Foreskin melanocyte (primary cell): ENCODE measurements at places on chromosomes 1 and 21.

- DNase-seq = no peak
Observed at GRCh38 chr1:39317910-39318633, 113.6 kb downstream of the MACF1 start.

DNA sequence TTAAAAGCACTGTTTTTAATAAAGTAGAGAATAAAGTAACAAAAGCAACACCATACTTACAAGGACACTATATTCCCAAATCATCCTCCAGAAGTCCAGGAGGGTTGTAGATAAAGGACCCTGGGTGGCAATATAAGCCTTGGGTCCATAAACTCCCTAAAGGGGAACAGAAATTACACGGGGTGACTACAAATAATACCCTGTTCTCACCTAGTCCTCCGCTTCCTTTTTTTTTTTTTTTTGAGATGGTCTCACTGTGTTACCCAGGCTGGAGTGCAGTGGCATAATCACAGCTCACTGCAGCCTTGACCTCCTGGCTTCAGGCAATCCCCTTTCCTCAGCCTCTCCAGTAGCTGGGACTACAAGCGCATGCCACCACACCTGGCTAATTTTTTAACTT lies 13.1 kb downstream of the PTPN22 start:
- no peak for DNase-seq

DNA sequence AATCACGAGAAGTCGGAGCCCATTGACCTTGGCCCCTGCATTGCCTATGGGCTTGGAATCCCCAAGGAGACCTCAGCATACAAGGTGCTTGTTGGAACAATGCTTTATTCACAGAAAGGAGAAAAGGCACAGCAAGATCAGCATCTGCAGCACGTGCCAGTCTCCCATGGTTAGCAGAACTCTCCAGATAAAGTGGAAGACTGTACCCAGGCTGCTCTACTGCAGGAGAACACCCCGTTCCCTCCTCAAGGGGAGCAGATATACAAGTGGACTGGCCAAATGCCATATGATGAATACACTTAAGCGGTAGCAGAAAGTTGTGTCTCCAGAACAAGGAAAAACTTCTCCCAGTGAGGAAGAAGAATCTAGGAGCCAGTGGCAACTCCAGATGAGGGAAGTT lies 53.5 kb downstream of the ST6GALNAC3 start:
- DNase-seq = no peak

- DNase-seq = no peak
Observed at GRCh38 chr21:42757422-42757821, 104.0 kb downstream of the PDE9A start.

DNA sequence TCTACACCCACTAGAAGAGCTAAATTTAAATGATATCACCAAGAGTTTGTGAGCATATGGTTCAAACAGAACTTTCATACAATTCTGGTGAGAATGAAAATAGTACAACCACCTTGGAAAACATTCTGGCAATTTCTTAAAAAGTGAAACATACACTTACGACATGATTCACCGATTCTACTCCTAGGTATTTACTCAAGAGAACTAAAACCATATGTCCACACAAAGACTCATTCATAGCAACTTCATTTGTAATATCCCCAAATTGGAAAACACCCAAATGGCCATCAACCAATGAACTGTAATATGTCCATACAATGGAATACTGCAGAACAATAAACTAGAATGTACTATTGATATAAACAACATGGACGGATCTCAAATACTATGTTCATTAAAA lies 51.2 kb upstream of the ADAM30 start:
- DNase-seq = no peak

DNA sequence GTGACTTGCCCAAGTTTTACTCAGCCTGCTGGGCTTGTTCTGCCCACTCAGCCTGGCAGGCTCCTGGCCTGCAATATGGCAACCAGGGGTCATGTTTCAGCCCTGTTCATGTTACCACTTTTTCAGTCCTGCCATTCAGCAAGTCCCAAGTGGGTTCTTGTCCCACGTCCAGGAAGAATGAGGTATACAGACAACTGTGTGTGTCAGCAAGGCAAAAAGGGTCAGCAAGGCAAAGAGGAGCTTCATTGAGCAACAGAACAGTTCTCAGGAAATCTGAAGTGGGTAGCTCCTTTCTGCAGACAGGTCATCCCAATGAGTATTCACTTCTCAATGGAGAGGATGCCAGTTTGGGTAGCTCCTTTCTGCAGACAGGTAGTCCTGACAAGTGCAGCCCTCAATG lies 1233.3 kb upstream of the B3GALT2 start:
- no peak for DNase-seq

DNA sequence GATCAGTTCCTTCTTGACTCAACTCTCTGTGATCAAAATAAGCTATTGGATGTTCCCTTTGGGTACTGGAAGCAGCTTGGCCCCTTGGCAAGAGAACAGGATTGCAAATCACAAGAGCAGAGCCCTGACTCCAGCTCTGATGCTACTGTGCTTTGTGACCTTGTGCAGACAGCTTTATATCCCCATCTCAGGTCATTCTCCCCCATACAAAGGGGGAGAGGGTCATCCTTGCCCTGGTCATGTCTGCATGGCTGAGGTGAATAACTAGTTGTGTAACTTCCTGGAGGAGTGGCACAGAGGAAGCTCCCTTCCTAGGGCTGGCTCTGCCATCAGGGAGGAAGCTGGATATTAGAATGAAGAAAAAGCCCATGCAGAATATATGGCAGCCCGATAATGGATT lies 142.9 kb downstream of the DHRS3 start:
- no peak for DNase-seq

GRCh38 chr1:207298186-207298585 lies 23.3 kb upstream of the CD55 start:
- DNase-seq = no peak

- DNase-seq = no peak
Observed at GRCh38 chr1:94033849-94034248, 87.1 kb downstream of the ABCA4 start.

DNA sequence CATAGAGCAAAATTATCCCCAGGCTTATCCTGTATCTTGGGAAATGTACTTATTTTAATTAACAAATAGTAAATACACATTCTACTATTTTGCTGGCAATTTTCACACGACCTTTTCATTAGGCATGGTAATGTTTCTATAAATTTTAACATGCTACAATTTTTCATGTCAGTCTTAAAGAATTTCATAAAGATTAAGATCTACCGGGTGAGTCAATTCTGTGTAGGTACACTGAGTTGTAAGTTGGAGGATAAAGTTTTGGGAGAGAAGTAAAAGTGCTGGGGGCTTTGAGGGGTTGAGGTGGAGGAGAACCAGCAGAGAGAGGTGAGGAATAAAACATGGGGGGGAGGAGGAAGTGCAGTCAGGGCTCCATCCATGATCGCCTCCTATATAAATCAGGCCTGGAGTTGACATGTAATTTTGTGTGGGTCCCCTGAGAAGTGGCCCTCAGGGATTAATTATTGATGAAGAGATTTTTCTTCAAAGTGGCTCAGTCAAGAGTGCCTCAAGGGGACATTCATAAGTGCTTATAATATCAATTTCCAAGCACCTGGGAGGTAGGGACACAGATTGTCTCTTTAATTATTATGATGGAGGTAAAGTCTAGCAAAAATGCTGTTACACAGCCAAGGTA lies 7.2 kb downstream of the DPYD start:
- DNase-seq = no peak

GRCh38 chr1:5658340-5659316 lies 333.6 kb downstream of the NPHP4 start:
- DNase-seq = no peak

GRCh38 chr1:243930822-243931671 lies 81.0 kb upstream of the AKT3 start:
- peak; percentile 40 for DNase-seq

DNA sequence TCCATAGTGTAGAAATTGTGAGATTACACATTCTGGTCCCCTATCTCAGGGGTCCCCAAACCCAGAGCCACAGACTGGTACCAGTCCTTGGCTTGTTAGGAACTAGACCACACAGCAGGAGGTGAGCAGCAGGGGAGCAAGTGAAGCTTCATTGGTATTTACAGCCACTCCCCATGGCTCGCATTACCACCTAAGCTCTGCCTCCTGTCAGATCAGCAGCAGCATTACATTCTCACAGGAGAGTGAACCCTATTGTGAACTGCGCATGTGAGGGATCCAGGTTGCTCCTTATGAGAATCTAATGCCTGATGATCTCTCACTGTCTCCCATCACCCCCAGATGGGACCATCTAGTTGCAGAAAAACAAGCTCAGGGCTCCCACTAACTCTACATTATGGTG lies 229.7 kb upstream of the IRF2BP2 start:
- DNase-seq = no peak

DNA sequence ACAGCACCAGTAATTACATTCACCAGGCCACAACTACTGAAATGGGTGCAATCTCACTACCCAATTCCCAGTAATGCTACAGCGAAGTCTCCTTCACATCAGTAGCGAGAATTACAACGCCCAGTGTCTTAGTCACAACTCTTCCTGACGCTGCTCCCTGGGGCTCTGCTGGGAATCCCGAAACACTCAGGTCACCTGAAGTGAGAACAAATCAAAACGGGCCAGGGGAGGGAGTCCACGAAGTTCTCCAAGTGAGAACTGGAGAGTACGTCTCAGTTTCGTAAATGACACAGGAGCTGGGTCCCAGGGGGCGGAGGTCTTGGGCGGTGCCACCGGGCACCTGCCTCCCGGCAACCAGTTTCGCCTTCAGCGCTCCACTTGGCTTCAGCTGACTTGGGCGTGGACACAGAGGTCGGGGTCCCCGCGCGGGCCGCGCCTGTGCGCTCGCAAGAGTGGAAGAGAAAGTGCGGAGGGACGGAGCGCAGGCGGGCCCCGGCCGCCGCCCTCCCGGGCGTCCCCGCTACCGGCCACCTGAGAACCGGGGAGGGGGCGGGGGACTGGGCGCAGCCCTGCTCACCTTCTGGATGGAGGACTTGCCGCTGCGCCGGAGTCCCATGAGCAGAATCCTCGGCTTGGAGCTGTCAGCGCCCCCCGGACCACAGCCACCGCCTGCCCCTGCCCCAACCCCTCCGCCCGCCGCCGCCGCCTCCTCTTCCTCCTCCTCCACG lies 575 bp downstream of the RRAGC start:
- DNase-seq = no peak

GRCh38 chr1:25617625-25618432 lies 1.2 kb downstream of the MAN1C1 start:
- DNase-seq = no peak

DNA sequence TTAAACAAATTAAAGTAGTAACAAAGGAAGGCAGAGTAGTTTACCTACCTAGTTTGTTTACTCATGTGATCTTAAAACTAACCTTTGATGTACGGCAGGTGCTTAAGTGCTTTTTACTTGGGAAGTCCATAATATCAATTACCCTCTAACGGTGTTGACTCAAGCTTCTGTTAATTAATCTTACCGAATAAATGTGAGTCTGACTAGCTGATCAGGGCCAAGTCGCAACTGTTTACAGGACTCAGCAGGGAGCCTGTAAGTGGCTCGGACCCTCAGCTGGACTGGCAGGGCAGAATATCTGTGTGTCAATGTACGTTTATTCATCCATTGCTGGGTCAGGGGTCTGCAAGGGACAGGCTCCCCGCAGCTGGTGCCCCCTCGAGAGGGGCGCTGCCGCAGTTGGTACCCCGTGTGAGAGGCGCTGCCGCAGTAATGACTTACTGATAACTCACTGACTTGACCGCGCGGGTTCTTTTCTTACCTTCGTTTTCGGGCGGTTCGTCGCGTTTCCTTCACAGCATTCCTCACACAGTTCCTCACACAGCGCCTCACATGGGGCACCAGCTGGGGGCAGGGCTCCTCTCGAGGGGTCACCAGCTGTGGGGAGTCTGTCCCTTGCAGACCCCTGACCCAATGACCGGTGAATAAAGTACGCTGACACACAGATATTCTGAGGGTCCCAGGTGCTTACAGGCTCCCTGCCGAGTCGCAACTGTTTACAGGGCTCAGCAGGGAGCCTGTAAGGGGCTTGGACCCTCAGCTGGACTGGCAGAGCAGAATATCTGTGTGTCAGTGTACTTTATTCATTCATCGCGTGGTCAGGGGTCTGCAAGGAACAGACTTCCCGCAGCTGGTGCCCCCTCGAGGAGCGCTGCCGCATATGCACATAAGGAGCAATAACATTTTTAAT lies 3.0 kb downstream of the FMO1 start:
- peak; percentile 11 for DNase-seq

- no peak for DNase-seq
Observed at GRCh38 chr1:65572701-65573421, 152.4 kb downstream of the LEPR start.

GRCh38 chr1:74791491-74791890 lies 58.5 kb downstream of the TYW3 start:
- DNase-seq = no peak

DNA sequence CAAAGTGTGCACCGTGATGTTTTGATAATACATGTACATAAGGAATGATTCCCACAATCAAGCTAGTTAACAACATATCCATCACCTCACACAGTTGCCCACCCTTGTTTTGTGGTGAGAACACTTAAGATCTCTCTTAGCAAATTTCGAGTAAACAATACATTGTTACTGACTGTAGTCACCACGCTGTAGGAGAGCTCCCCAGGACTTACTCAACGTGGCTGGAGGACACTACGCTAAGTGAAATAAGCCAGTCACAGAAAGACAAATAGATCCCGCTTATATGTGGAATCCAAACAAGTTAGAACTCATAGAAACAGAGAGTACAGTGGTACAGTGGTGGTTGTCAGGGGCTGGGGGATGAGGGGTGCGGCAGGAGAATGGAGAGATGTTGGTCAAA lies 24.8 kb downstream of the GPR137B start:
- no peak for DNase-seq

- peak; percentile 42 for DNase-seq
Observed at GRCh38 chr1:174000371-174000770, 21.8 kb downstream of the RC3H1 start.

GRCh38 chr1:30379684-30380624 lies 343.4 kb downstream of the MATN1 start:
- DNase-seq = peak; percentile 71

- DNase-seq = no peak
Observed at GRCh38 chr1:37724575-37724974, 32.3 kb downstream of the CDCA8 start.

DNA sequence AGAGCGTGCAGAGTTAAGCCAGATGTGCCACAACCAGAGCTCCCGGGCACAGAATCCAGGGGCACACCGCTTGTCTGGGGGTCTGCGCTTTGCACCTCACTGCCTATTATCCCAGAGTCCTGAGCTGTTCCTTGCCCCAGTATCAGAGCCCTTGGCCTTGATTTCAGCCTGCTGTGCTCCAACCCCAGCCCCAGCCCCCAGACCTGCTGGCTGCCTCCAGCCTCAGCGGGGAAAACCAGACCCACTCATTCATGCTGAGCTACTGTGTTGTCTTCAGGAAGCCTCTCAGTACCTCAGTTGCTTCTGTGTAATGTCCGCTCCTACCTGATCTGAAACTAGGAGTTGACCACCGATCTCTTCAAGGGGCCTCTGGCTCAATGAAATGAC lies 1.1 kb downstream of the IKBKE start:
- DNase-seq = no peak

DNA sequence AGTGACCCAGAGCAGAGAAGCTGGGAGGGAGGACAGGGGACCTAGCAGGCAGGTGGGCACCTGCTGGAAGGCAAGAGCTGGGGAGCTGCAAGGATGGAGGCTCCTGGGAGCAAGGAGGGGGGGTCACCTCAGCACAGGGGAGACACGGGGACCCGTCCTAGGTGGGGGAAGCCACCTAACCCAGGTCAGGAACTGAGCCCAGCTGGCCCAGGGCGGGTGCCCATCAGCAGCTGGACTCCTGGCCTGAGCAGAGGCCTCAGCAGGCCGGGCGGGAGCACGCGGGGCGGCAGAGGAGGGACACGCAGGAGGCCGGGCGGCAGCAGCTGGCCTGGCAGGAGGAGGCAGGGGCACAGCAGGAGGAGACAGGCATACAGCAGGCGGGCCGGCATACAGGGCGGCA lies 949 bp downstream of the KRTAP10-1 start:
- no peak for DNase-seq
